ENCODE measurements at places on chromosomes 16 and 17. TPM values are rescaled to one million over a fixed set of nuclear protein-coding genes. Genes with fewer than 3 reads are reported as not detected.

The YPEL2 gene
- 17.0 TPM for polyA plus RNA-seq

The FA2H gene
- polyA plus RNA-seq = not detected

The PRR35 gene
- polyA plus RNA-seq = not detected

The KRTAP4-6 gene
- not detected for polyA plus RNA-seq

The BBS2 gene
- polyA plus RNA-seq = 197 TPM

The AURKB gene
- 0.84 TPM for polyA plus RNA-seq

The METRN gene
- 37.6 TPM for polyA plus RNA-seq

The GRB7 gene
- polyA plus RNA-seq = not detected

All from neural cell (in vitro differentiated cells).